C1 segment of cervical spinal cord (tissue), 14 donors: ENCODE measurements at places on chromosomes 1 and 21.

GRCh38 chr1:198529414-198529813 is 11.1 kb downstream of the ATP6V1G3 start:
- DNase-seq, result no peak

DNA sequence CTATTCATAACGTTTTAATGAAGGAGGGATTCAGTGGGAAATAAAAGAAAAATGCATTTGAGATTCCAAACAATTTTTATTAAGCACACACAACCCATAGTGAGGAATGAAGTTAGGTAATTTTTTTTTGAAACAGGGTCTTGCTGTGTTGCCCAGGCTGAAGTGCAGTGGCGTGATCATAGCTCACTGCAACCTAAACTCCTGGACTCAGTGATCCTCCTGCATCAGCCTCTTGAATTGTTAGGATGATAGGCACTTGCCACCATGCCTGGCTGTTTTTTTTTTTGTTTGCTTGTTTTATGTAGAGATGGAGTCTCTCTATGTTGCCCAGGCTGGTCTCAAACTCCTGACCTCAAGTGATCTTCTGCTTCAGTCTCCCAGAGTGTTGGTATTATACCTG is 28.9 kb downstream of the LYPLAL1 start:
- DNase-seq, result no peak

GRCh38 chr1:208942394-208943130 is 641.0 kb upstream of the CAMK1G start:
- DNase-seq, result no peak

- DNase-seq, result no peak
These were observed 19.3 kb downstream of the IARS2 start for GRCh38 chr1:220113136-220113695.

DNA sequence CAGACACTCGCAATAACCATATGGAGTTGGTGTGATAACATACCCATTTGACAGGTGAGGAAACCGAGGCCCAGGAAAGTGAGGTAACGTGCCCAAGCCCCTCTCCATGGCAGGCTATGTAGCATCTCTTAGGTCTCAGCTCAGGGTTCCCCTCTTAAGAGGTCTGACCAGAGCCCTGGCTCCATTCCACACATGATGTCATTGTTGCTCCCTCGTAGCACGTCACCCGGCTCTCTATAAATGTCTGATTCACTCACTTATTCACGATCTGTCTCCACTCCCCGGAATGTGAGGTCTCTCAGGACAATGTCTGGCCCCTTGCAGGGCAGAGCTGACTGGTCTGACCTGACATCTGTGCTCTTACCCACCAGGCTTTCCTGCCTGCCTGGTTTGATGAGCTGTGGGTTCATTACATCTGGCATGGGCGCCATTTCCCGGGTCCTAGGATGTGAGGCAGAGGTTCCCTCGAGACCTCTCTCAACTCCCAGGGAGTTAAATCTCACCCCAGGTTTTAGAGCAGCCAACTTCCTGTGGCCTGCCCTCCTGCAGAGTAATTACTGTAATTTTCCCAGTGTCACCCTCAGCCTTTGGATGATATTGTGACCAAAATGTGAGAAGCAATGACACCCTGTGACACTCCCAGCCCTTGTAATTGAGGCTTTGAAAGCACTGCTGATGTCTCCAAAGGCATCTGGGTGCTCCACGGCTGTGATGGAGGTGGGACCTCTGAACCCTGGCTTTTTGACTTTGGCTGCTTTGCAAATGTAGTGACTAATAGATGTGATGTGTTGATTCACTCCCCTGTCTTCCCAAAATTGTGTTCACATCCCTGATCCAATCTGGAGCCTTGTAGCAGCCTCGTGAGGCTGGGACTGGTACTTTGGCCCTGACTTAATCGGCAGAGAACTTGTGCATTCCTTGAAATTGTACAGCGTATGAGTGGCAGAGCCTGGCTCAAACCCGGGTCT is 10.6 kb downstream of the ACTL8 start:
- no peak for DNase-seq

- no peak for DNase-seq
These were observed 45.0 kb downstream of the SLC19A1 start for GRCh38 chr21:45496968-45497845.

GRCh38 chr21:32302560-32302959 is 3.9 kb downstream of the MRAP start:
- no peak for DNase-seq

DNA sequence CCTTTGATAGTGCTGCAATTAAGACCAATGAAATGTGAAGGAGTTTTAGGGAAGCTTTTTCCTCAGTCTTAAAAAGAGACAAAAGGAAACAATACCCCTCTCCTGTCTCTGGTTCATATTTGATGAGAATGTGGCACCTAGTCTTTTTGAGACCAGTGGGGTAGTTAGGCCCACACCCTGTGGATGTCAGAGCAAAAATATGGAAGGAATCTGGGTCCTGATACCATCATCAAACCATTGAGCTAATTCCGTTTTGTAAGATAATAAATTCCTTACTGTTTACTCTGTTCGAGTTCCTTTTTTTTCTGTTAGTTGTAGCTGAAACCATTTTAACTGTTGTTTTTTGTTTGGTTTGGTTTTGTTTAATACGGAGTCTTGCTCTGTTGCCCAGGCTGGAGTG is 33.3 kb downstream of the PTPRC start:
- DNase-seq, result no peak

DNA sequence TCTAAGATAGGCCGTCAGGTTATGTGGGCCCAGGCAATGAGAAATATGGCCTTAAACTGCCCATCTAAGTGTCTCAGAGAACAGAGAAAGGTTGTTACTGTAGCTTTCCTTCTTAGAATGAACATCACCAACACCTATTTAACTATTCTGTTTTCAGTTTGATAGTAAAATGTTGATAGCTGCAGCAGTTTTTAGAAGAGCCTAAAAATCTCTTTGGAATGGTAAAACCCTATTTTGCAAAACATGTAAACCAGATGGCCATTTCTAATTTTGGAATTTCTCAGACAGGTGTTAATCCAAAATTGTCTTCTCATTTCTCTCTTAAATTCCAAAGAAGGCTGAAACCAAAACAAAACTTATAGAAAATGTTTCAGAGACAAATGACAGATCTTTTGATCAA is 57.5 kb downstream of the DIPK1A start:
- DNase-seq, result no peak

DNA sequence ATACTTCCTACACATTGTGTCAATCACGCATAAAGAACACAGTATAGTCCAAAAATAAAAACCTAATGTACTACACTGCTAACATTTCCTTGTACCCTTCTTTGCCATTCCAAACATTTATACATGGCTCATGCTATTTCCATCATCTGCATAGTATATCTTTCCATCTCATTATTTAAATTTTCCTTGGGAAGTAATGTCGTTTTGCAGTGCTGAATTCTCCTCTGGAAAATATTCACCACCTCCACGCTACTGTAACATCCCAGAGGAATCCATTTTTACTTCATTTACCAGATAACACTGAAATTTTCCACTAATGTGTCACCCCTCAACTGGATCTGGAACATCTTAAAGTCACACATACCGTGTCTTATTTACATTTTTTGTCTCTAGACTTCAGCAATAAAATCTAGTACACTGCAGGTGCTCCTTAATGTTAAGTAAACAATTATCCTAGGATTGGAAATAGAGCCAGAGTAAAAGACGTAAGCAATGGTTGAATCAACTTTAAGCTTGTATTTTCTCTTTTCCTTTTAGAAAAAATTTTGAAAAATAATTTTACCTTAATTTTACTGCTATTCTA is 881.0 kb downstream of the AMY1C start:
- no peak for DNase-seq

- no peak for DNase-seq
These were observed 999 bp downstream of the THAP3 start for GRCh38 chr1:6625584-6626149.

GRCh38 chr1:41614818-41615217 is 130.3 kb upstream of the EDN2 start:
- no peak for DNase-seq

DNA sequence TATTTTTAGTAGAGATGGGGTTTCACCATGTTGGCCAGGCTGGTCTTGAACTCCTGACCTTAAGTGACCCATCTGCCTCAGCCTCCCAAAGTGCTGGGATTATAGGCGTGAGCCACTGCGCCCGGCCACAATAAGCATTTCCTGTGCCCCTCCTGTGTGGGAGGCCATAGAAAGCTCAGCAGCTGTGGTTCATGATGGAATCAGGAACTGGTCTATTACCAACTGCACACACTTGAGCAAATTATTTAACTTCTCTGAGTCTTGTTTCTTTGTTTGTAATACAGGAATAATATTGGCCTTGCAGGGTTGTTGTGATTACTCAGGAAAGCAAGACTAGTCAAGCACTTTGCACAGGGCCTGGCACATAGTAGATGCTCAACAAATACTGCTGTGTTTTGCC is 15.0 kb downstream of the RHBG start:
- DNase-seq, result no peak

DNA sequence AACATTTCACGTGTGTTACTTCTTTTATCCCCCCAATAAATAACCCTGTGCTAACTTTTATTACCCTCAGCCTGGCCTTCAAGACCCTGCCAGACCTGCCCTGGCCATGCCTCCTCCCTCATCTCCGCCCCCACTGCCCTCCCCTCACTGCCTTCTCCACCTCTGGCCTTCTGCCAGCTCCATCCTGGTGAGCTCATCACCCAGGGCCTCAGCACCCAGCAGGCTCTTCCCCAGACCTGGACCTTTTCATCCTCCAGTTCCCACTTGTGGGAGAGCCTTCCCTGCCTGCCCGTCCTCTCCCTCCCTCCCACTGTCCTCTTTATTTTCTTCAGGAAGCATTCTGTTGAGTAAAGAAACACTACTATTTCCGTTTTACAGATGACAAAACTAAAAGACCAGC is 72.0 kb downstream of the SLC66A1 start:
- DNase-seq, result no peak

GRCh38 chr1:177216587-177217202 is 45.9 kb downstream of the BRINP2 start:
- no peak for DNase-seq
